ENCODE measurements at places on chromosomes 3 and 15. TPM values are rescaled to one million over a fixed set of nuclear protein-coding genes. Genes with fewer than 3 reads are reported as not detected.

C3orf22 gene
- not detected for total RNA-seq

CACNA1D gene
- 0.53 TPM for total RNA-seq

- H3K4me3 ChIP-seq: no peak overlapping the region
- no peaks in the 10 kb centered on the region for H3K4me1 ChIP-seq
- no peak overlapping the region for H3K27ac ChIP-seq
- H3K36me3 ChIP-seq: no peaks in the 10 kb centered on the region
- no peaks in the 10 kb centered on the region for H3K27me3 ChIP-seq
- DNase-seq: no peak
Observed at GRCh38 chr3:42490243-42490642, 12.2 kb upstream of the VIPR1 start.

EXD1 gene
- total RNA-seq: not detected

GRCh38 chr3:134619884-134620445, 30.9 kb downstream of the KY start:
- H3K4me3 ChIP-seq: no peak overlapping the region
- H3K27ac ChIP-seq: no peak overlapping the region
- H3K36me3 ChIP-seq: no peaks in the 10 kb centered on the region
- no peaks in the 10 kb centered on the region for H3K4me1 ChIP-seq
- no peak for DNase-seq
- H3K27me3 ChIP-seq: no peaks in the 10 kb centered on the region

- no peak overlapping the region for H3K4me3 ChIP-seq
- peaks cover 5% of the 10 kb centered on the region for H3K4me1 ChIP-seq
- H3K27ac ChIP-seq: no peak overlapping the region
- no peak for DNase-seq
- no peaks in the 10 kb centered on the region for H3K27me3 ChIP-seq
Observed at GRCh38 chr15:22903961-22904534, 65.6 kb downstream of the NIPA2 start.

All from activated CD4-positive, alpha-beta memory T cell treated with anti-CD3 and anti-CD28 coated beads for 36 hours (primary cell).